ENCODE measurements at places on chromosomes 1 and 21.
A peak's percentile ranks its signal among the peaks of the same experiment; 100 is the strongest.

GRCh38 chr1:21680918-21681317 lies 11.8 kb upstream of the RAP1GAP start:
- no peak overlapping the region for H3K4me3 ChIP-seq
- no peak overlapping the region for H3K27ac ChIP-seq
- H3K27me3 ChIP-seq: no peaks in the 10 kb centered on the region
- no peak for DNase-seq

DNA sequence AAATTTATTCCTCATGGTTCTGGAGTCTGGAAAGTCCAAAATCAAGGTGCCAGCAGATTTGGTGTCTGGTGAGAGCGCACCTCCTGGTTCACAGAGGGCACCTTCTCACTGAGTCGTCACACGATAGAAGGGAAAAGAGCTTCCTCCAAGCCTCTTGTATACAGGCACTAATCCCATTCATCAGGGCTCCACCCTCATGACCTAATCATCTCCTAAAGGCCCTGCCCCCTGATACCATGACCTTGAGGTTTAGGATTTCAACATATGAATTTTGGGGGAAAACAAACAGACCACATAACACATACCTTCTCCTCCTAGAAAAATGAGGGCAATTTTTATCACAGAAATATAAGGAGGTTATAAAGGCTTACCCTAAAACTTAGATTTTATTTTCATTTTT lies 88.0 kb upstream of the NFIA start:
- no peak for DNase-seq
- H3K36me3 ChIP-seq: no peaks in the 10 kb centered on the region
- no peak overlapping the region for H3K27ac ChIP-seq
- H3K4me1 ChIP-seq: no peaks in the 10 kb centered on the region
- H3K4me3 ChIP-seq: no peak overlapping the region

- H3K36me3 ChIP-seq: no peaks in the 10 kb centered on the region
- peak overlapping the region; percentile 87 for H3K27ac ChIP-seq
- no peaks in the 10 kb centered on the region for H3K27me3 ChIP-seq
- H3K4me3 ChIP-seq: peak overlapping the region; percentile 62
These were observed 408 bp downstream of the LMO4 start for GRCh38 chr1:87329051-87329525.

- no peak overlapping the region for H3K4me3 ChIP-seq
- no peak overlapping the region for H3K27ac ChIP-seq
- peaks cover 5% of the 10 kb centered on the region for H3K4me1 ChIP-seq
- H3K36me3 ChIP-seq: no peaks in the 10 kb centered on the region
- DNase-seq: no peak
- no peaks in the 10 kb centered on the region for H3K27me3 ChIP-seq
These were observed 124.2 kb downstream of the GALNT2 start for GRCh38 chr1:230191079-230191804.

DNA sequence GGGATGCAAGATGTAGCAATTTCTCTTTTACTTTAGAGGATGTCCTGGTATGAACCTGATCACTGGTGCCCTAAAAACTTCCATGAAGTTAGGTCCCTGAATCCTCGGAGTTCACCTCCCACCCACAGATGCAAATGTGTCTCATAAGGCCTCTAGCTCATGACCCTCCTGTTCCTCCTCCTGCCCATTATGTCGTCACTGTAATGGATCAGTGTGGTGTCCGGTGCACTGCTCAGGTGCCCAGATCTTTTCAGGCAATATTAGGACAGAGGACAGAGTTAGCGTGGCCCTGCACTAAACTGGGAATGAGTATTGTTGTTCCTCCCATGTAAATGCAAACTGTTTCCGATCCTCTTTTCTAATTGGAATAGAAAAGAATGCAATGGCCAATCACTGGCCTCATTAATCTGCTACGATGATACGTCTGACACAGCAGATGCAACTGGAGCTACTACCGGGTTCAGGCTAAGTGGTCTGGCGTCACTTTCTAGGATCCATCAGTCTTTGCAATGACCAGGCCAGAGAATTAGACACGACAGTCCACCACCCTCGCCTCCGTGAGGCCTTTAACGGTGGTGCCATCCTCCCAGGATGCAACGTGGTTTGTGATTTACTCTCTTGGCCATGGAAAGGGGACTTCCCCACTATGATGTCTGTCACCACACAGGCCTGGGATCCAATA lies 3.4 kb upstream of the COL6A2 start:
- H3K27me3 ChIP-seq: no peaks in the 10 kb centered on the region
- no peak overlapping the region for H3K27ac ChIP-seq
- no peak overlapping the region for H3K4me3 ChIP-seq
- no peaks in the 10 kb centered on the region for H3K4me1 ChIP-seq

DNA sequence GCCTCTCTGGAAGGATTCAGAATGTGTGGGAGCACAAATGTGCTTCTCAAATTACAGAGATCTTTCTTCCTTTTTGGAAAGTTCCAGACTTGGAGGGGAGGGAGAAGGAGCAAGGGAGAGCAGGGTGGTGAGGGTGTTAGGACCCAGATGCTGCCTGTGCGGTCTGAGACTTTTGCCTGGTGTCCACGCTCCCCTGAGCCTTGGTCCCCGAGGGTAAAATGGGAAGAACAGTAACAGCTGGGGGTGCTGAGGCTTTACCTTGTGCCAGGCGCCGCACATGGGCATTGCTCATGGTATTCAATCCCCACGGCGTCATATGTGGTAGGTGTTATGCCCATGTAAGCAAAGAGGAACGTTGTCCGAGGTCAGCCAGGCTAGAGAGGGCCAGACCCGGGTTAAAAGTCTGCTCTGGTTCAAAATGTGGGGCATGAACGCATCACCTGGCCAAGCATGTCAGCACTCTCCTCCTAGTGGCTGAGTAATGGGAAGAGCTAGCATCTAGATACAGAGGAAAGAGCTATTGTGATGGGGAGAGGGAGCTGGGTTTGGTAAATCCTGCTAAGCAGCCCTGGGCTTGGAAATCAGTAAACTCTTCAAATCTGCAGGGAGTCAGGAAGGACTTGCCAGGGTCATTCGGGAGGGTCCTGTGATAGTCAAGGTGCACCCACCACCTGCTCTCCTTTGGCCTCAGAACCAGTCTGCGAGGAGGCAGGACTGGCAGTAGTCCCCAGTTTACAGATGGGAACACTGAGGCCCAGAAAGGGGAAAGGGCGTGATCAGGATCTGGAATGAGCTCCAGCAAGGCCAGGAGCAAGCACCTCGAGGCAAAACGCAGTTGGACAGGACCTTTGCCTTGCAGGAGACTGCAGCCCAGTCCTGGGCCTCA lies 4.5 kb upstream of the RUNX3 start:
- no peaks in the 10 kb centered on the region for H3K27me3 ChIP-seq
- no peaks in the 10 kb centered on the region for H3K36me3 ChIP-seq
- H3K4me1 ChIP-seq: no peaks in the 10 kb centered on the region
- DNase-seq: no peak
- no peak overlapping the region for H3K27ac ChIP-seq

GRCh38 chr1:25896266-25896665 lies 10.0 kb downstream of the STMN1 start:
- H3K27ac ChIP-seq: no peak overlapping the region
- no peaks in the 10 kb centered on the region for H3K27me3 ChIP-seq

- H3K27me3 ChIP-seq: no peaks in the 10 kb centered on the region
- no peaks in the 10 kb centered on the region for H3K4me1 ChIP-seq
- H3K27ac ChIP-seq: no peak overlapping the region
These were observed 750.9 kb downstream of the BRINP3 start for GRCh38 chr1:189726806-189727205.

GRCh38 chr1:61056196-61056572 lies 26.2 kb upstream of the NFIA start:
- no peak for DNase-seq
- H3K27me3 ChIP-seq: no peaks in the 10 kb centered on the region
- no peaks in the 10 kb centered on the region for H3K36me3 ChIP-seq
- H3K4me3 ChIP-seq: no peak overlapping the region

GRCh38 chr1:30041741-30042437 lies 681.5 kb downstream of the MATN1 start:
- DNase-seq: no peak
- no peak overlapping the region for H3K27ac ChIP-seq
- no peaks in the 10 kb centered on the region for H3K4me1 ChIP-seq
- H3K36me3 ChIP-seq: no peaks in the 10 kb centered on the region
- H3K27me3 ChIP-seq: no peaks in the 10 kb centered on the region
- no peak overlapping the region for H3K4me3 ChIP-seq

GRCh38 chr1:3192825-3193224 lies 123.8 kb downstream of the PRDM16 start:
- no peaks in the 10 kb centered on the region for H3K36me3 ChIP-seq
- no peak overlapping the region for H3K4me3 ChIP-seq
- peaks cover 8% of the 10 kb centered on the region for H3K4me1 ChIP-seq
- no peak overlapping the region for H3K27ac ChIP-seq

DNA sequence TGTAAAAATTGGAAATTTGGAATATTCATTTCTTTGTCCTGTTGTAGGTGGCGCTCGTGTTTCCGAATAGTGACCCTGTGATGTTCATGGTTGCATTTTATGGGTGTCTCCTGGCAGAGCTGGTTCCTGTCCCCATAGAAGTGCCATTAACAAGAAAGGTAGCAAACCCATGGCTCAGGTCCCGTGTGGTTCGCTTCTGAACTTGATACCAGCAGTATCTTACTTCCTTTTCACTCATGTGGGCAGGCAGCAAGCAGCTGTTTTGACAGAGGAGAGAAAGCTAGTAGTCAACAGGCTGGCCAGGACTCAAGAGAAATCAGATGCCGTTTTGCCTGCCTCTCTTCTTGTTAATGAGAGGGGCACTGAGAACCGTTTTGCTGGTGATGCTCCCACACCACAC lies 72.8 kb downstream of the S100B start:
- no peaks in the 10 kb centered on the region for H3K27me3 ChIP-seq
- H3K4me1 ChIP-seq: no peaks in the 10 kb centered on the region
- peaks cover 3% of the 10 kb centered on the region for H3K36me3 ChIP-seq

GRCh38 chr1:236979149-236979900 lies 24.9 kb downstream of the MT1HL1 start:
- no peak for DNase-seq
- no peaks in the 10 kb centered on the region for H3K36me3 ChIP-seq
- no peak overlapping the region for H3K27ac ChIP-seq
- H3K27me3 ChIP-seq: no peaks in the 10 kb centered on the region

DNA sequence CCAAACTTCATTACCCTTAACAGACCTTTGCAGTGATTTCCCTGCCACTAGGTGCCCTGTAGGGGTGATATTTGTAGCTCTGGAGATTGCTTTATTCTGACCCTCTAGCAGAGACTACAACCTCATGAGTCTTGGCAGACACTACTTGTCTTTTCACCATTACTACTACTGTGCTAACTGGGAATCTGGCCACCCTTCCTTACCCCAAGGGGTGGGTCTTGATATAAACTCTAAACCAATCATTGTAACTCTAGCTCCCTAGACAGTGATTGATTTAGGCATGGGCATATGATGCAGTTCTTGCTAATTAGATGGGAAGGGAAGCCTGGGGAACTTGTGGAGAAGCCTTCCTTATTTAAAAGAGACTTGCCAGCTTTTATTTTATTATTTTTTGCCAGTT lies 3.9 kb downstream of the KPNA6 start:
- no peak for DNase-seq
- no peaks in the 10 kb centered on the region for H3K4me1 ChIP-seq
- no peak overlapping the region for H3K27ac ChIP-seq
- no peaks in the 10 kb centered on the region for H3K36me3 ChIP-seq
- no peaks in the 10 kb centered on the region for H3K27me3 ChIP-seq

DNA sequence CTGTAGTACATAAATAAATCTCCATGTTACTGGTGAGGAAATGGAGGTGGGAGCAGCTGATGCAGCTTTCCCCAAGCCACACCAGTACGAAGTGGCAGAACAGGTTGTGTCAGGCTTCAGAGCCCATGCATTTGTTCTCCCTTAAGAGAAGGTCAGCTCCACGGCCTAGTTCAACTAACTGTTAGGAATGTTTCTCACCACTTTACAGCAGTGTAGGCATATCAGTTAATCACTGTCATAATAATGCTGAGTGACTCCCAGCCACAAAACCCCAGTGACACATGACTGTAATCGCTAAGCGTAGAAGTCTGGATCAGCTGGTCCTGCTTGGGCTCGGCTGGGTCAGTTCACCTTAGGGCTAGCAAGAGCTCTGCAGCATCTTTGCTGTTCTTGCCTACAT lies 90.4 kb downstream of the VPS26C start:
- peaks cover 2% of the 10 kb centered on the region for H3K36me3 ChIP-seq
- no peak overlapping the region for H3K27ac ChIP-seq
- no peak overlapping the region for H3K4me3 ChIP-seq
- no peaks in the 10 kb centered on the region for H3K4me1 ChIP-seq
- DNase-seq: peak; percentile 26
- H3K27me3 ChIP-seq: no peaks in the 10 kb centered on the region

- no peak overlapping the region for H3K4me3 ChIP-seq
- no peaks in the 10 kb centered on the region for H3K36me3 ChIP-seq
- H3K27ac ChIP-seq: no peak overlapping the region
- no peaks in the 10 kb centered on the region for H3K4me1 ChIP-seq
- no peaks in the 10 kb centered on the region for H3K27me3 ChIP-seq
- no peak for DNase-seq
These were observed 15.0 kb upstream of the CEP85 start for GRCh38 chr1:26218906-26219494.

GRCh38 chr1:153547560-153548551 lies 1.2 kb downstream of the S100A3 start:
- H3K27me3 ChIP-seq: no peaks in the 10 kb centered on the region
- peak overlapping the region; percentile 95 for H3K27ac ChIP-seq
- no peaks in the 10 kb centered on the region for H3K36me3 ChIP-seq
- H3K4me1 ChIP-seq: peaks cover 66% of the 10 kb centered on the region
- no peak for DNase-seq

GRCh38 chr1:212671342-212672031 lies 28.2 kb downstream of the BATF3 start:
- no peak overlapping the region for H3K4me3 ChIP-seq
- no peak overlapping the region for H3K27ac ChIP-seq
- H3K27me3 ChIP-seq: no peaks in the 10 kb centered on the region
- no peaks in the 10 kb centered on the region for H3K4me1 ChIP-seq
- no peak for DNase-seq

- peaks cover 10% of the 10 kb centered on the region for H3K4me1 ChIP-seq
- H3K27ac ChIP-seq: no peak overlapping the region
- H3K4me3 ChIP-seq: no peak overlapping the region
- no peaks in the 10 kb centered on the region for H3K27me3 ChIP-seq
- no peak for DNase-seq
- no peaks in the 10 kb centered on the region for H3K36me3 ChIP-seq
These were observed 105.7 kb downstream of the PRDM16 start for GRCh38 chr1:3174487-3175247.

DNA sequence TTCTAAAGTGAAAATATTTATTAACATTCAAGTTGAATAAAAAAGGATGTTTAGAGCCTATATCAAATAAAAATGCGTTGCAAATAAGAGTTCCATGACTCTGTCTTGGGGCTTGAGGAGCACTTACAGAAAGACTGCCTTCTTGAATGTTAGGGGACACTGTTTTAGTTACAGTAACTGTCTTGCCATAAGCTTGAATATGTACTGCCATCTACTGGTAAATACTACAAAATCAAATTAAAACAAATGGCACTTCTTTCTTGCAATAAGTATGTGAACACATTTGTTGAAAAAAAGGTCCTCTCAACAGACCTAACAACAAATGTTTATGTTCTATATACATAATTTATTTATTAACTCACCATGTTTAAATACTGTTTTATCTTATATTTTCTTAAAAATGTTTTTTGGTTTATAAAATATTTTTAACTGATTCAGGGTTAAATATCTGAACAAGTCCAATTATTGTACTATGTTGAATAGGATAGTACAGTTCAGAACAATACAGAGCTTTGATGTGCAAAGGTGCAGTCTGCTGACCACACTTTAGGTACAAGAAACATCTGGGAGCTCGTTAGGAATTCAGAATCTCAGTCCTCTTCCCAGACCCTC lies 199.5 kb downstream of the LRRIQ3 start:
- no peaks in the 10 kb centered on the region for H3K4me1 ChIP-seq
- no peak overlapping the region for H3K4me3 ChIP-seq
- H3K27ac ChIP-seq: no peak overlapping the region
- H3K27me3 ChIP-seq: no peaks in the 10 kb centered on the region

GRCh38 chr1:15345705-15346345 lies 63.9 kb upstream of the EFHD2 start:
- H3K36me3 ChIP-seq: no peaks in the 10 kb centered on the region
- no peaks in the 10 kb centered on the region for H3K4me1 ChIP-seq
- DNase-seq: no peak
- no peak overlapping the region for H3K4me3 ChIP-seq
